ENCODE measurements at places on chromosomes 2 and 18. TPM values are rescaled to one million over a fixed set of nuclear protein-coding genes. Genes with fewer than 3 reads are reported as not detected.

UBXN4 gene
- total RNA-seq = 68.8 TPM

IL18RAP gene
- not detected for total RNA-seq

SOCS6 gene
- total RNA-seq = 23.7 TPM

GRCh38 chr2:14543284-14543683 is 89.2 kb upstream of the LRATD1 start:
- DNase-seq = no peak

GRCh38 chr18:11437046-11437445 is 172.3 kb upstream of the SLC35G4 start:
- DNase-seq = no peak

All from pulmonary artery endothelial cell (primary cell).